Activated CD8-positive, alpha-beta memory T cell treated with anti-CD3 and anti-CD28 coated beads for 4 hours (primary cell): ENCODE measurements at places on chromosomes 11 and 22.
A peak's percentile ranks its signal among the peaks of the same experiment; 100 is the strongest.

DNA sequence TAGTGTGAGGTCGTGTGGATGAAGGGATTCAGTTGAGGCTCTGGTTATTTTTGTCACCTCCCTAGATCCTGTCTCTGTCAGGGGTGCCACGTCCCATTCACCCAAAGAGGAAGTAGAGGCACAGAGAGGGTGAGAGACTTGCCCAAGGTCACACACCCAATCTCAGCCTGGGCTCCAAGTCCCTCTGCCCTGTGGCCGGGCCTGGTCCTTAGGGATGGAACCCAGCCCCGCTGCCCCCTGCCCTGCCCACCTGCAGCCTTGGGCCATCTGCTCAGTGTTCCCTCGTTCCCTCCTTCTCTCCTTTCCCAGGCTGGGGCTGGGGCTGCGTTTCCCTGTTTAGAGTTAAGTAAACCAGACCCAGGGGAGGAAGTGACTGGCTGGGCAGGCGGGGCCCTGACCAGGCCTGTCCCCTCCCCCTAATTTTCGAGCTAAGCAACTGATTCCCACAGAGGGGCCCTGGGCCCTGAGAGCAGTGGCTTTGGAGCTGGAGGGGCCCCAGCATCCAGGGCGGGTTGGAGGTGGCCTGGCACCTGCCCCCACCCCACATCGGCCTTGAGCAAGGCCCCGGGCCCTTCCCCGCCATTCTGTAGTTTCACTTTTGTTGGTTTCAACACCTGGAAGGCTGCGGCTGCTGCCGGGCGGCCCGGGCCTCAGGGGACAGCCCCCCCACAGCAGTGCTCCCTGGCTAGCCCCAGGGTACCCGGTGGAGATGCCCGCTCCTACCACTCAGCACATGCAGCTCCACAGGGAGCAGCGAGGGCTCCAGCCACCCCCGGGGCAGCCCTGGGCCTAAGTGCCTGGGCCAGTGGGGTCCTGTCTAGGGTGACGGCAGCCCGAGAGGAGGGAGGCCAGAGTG lies 1.5 kb downstream of the TCIRG1 start:
- DNase-seq, result peak; percentile 16

- no peak for DNase-seq
Observed at GRCh38 chr22:50399751-50400331, 56.7 kb downstream of the PPP6R2 start.

DNA sequence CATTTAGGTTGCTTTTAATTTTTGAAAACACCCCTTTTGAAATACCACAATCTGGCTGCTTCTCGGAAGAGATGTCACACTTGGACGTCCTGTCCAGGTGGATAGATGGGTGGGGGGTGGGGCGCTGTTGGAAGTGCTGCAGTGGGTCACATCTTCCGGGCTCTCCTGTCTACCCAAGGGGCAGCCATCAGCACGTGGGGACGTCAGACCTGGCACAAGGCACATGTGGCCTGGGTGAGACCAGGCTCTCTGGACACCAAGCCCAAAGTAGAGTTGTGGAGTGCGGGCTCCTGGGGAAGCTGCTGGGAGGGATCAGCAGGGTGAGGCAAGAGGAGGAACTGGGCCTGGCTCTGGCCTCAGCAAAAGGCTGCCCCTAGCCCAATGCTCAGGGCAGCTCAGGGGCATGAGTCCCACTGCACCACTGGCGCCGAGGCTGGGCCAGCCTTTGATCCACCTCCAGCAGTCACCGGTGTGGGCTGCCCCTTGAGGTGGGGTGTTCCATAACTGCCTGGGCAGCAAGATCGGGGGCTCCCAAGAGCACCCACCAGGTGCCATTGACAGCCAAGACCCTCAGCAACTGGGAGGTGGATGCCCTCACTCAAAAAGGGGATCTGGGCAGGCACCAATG lies 68.6 kb upstream of the CCND1 start:
- no peak for DNase-seq

GRCh38 chr22:21070690-21071615 lies 25.2 kb downstream of the LRRC74B start:
- no peak for DNase-seq

DNA sequence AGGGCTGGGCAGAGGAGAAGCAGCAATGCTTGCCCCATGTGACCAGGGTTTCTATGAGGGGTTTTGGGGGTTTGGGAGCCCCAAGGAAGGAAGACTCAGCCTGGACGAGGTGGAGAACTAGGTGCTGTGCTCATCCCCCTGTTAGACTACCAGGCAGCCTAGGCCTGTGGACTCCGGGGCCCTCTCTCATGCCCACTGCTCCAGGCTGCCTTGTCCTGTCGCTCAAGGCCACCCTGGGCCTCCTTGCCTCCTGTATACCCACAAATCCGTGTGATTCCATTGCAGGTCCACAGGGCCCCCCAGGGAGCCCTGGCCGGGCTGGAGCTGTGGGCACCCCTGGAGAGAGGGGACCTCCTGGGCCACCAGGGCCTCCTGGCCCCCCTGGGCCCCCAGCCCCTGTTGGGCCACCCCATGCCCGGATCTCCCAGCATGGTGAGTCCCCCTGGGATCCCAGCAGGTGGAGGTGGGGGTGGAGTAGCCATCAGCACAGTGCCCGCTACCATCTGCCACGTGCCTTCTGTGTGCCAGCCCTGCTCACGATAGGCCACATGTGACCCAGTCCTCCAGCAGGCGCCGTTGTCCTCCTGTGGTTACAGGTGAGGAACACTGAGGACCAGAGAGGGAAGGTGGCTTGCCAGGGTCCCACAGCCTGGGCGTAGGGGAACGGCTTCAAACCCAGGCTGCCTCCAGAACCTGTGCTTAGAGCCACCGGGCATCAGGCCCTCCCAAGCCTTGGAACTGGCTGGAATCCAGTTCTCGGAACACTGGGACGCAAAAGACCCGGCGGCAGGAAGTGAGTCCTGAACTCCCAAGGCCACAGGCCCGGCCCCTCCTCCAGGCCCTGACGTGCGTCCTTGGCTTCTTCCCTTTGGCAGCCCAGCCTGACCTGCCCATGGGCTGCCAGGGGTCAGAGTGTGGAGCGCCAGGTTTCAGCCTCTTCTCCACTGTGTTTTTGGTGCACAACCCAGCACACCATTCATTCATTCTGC lies 26.6 kb downstream of the EMID1 start:
- no peak for DNase-seq

DNA sequence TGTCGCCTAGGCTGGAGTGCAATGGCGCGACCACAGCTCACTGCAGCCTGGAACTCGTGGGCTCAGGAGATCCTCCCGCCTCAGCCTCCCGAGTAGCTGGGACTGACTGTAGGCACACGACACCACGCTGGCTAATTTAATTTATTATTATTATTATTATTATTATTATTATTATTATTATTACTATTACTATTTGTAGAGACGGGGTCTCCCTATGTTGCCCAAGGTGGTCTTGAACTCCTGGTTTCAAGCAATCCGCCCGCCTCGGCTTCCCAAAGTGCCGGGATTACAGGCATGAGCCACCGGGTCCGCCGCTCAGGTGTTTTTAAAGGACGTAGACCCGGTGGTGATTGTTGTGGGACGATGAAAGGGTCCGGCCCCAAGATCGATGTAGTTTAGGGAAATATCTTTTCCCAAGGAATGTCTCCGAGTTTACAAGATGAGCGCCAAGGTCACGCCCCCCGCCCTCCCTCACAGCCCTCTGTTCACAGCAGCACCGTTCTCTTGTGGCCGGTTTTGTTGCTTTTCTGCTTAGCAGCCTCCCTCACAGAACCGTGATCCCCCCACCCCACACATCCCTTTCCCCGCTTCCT lies 728 bp upstream of the POGLUT3 start:
- no peak for DNase-seq

GRCh38 chr11:64604458-64605243 lies 13.6 kb downstream of the SLC22A12 start:
- no peak for DNase-seq

DNA sequence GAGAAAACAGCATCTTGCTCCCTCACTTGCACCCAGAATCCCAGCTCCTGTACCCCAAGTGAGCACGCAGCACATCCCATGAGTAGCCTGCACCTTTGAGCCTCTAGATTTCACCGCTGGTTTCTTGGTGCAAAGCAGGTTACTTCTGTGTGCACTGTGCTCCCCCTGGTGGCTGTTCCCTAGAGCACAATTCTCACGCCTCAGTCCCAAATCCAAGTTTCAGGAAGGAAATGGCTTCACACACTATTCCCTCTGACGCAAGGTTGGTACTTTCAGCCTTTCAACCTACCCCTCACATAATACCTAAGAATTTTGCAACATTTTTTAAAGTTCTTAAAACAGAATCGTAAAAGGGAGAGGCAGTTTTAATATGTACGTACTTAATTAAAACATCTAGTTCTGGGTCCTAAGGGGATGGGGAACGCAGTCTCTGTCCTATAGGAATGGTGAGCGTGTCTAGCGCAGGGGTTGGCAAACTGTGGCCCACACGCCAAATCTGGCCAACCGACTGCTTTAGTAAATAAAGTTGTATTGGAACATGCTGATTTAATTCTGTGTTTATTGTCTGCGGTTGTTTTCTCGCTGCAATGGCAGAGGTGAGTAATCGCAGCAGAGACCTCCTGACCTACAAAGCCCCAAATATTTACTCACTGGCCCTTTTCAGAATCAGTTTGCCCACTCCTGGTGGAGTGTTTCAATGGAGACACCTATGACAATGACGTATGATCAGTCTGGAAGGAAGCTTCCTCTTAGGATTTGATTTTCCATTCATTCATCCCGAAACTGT lies 27.5 kb downstream of the DHCR7 start:
- DNase-seq, result no peak

DNA sequence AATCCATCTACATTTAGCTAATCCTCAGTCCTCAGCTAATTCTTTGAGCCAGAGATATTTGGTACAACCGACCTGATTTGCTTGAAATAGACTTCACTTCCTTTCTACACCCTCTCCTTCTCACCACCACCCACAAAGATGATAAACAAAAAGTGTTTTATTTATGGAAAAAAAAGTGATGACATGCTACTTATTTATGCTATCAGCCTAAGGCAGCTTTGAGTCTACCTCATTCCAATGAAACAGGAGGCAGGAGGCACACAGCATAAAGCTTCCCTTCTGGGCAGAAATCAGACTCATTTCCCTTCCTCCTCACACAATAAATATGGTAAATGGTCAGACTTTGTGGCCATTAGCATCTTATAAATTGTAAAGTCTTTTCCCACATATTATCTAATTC lies 325.7 kb downstream of the SOX6 start:
- no peak for DNase-seq

- DNase-seq, result no peak
Observed at GRCh38 chr11:69828276-69828970, 9.2 kb upstream of the FGF3 start.

DNA sequence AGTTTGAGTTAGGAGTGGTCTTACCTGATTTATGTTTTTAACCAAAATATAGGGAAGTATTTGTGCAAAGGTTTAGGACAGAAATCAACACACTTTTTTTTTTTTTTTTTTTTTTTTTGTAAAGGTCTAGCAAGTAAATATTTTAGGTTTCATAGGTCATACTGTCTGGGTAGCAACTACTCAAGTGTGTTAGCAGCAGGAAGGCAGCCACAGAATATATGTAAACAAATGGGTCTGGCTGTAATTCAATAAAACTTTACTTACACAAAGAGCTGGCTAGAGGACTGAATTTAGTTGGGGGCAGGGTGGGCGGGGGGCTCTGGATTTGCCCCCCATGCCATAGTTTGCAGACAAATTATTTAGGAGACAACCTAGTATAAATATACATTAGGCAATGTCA lies 510.4 kb downstream of the NELL1 start:
- DNase-seq, result no peak

GRCh38 chr22:17117890-17118289 lies 3.3 kb downstream of the TMEM121B start:
- DNase-seq, result no peak

DNA sequence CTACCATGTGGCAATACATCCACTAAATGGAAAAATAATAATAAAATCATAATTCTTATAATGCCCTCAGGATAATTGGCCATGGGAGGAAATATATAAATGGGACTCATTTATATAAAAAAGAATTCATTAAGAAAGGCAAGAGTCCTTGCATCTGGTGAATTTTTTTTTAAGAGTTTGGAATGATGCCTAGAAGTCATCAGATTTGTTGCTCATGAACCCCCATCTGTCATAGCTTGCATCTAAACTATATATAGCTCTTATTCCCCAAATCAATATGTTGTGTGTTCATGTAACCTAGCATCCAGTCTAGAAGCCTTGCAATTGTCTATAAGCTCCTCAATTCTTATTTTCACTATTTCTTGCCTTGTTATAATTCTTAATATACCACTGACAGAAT lies 75.9 kb downstream of the CADM1 start:
- no peak for DNase-seq

- DNase-seq, result peak; percentile 94
Observed at GRCh38 chr11:62753736-62754603, at the start of gene ZBTB3. TSS of gene ZBTB3 (minus strand) at chr11:62754160. CDS start at chr11:62753664, 496 bp downstream.

GRCh38 chr11:70191495-70192140 lies 11.5 kb upstream of the FADD start:
- DNase-seq, result no peak

DNA sequence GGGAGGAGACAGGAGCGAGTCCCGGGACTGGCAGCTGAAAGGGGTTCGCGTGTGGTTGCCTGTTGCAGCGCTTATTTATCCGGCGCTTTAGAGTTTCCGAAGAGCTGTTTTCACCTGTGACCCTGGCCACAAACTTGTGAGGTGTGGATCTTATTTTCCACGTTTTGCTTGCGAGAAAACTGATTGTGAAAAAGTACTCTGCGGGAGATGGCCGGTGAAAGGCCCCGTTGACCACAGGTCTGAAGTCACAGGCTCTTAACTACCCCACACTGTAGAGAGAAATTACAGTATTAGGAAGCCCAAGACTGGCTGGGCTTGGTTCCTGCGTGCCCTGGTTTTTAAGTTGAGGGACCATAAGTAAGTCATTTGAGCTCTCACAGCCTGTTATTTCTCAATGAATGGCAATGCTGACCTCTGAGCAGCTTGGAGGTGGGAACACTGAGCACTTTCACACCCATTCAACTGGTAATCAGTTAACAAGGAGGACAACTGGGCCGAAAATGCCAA lies 379 bp upstream of the RAB38 start:
- no peak for DNase-seq

GRCh38 chr11:10504490-10504889 lies 36.5 kb downstream of the RNF141 start:
- DNase-seq, result no peak

- DNase-seq, result no peak
Observed at GRCh38 chr11:78995171-78995570, 420.5 kb upstream of the NARS2 start.

DNA sequence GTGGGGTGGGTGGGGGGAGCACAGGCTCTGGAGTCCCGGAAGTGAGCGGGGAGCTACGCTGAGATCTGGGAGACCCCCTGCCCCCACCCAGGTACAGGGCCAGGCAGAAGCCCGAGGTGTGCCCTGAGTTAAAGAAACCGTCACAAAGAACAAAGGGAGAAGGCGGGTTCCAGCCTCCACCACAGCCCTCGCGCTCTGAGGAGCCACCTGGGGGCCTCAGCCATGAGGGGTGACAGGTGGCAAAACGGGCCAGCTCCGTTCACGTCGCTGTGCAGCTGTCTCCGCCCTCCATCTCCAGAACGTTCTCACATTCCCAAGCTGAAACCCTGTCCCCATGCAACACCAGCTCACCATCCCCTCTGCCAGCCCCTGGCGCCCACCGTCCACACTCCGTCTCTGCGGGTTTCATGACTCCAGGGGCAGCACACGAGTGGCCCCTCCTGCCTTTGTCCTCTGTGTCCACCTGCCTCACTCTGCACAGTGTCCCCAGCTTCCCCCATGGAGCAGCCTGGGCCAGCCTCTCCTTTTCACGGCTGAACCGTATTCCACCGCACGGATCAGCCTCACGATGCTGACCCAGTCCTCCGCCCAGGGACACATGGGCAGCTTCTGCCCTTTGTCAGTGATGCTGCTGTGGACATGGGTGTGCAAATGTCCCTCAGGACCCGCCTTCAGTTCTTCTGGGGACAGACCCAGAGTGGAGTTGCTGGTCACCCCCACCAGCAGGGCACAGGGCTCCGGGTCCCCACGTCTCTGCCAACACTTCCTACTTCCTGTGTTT lies 1.7 kb upstream of the MUC5B start:
- DNase-seq, result no peak
